ENCODE measurements at places on chromosomes 13 and 19.

DNA sequence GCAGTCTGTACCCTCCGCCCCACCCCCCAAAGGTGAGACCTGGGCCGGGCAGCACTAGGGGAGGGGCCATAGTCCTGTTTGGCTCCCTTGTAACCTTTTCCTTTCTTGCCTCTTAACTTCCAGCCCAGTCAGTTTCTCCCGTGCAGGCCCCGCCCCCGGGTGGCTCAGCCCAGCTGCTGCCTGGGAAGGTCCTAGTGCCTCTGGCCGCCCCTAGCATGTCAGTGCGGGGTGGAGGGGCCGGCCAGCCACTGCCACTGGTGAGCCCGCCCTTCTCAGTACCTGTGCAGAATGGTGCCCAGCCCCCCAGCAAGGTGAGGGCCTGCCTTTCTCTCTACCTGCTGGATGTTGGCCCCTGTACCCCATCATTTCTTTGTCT is 10.5 kb upstream of the PRR19 start:
- DNase-seq, result no peak

DNA sequence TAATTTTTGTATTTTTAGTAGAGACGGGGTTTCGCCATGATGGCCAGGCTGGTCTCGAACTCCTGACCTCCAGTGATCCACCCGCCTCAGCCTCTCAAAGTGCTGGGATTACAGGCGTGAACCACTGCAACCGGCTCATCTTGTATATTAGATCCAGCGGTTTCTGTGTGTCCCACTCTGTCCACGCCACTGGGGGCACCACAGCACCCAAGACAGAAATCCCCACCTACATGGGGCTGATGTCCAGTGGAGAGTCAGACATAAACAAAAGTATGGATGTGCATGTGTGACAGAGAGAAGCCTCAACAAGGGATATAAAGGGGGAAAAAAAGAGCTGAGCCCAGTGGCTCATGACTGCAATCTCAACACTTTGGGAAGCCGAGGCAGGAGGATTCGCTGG is 65.8 kb upstream of the ADGRE5 start:
- no peak for DNase-seq

DNA sequence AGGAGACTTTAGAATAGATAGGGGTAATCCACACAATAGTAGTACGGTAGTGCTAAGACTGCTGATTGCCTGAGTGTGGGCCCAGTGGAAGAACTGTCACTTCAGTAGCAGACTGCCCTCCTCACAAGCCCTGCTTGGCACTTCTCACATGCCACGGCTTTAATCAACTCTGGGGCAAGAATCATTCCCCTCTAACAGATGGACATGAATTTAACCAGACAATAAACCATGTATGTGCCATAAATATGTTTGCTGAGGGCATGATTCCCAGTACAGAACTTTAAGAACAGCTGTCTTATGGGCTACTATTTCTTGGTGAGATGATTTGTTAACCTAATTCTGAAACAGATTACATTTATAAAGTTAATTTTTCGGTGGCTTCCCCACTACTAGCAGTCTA is 22.0 kb downstream of the DPY19L3 start:
- no peak for DNase-seq

GRCh38 chr13:84446972-84447639 is 564.8 kb upstream of the SLITRK1 start:
- no peak for DNase-seq

DNA sequence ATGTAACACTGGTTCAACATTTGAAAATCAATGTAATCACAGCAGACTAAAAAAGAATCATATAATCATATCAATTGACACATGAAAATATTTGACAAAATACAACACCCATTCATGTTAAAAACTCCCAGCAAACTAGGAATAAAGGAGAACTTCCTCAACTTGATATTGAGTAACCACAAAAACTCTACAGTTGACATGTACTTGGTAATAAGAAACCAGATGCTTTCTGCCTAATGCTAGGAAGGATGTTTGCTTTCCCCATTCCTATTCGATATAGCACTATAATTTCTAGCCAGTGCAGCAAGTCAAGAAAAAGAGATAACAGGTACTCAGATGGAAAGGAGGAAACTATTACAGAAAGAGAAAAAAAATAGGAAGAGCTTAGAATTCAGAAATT is 26.9 kb downstream of the UFM1 start:
- DNase-seq, result no peak

DNA sequence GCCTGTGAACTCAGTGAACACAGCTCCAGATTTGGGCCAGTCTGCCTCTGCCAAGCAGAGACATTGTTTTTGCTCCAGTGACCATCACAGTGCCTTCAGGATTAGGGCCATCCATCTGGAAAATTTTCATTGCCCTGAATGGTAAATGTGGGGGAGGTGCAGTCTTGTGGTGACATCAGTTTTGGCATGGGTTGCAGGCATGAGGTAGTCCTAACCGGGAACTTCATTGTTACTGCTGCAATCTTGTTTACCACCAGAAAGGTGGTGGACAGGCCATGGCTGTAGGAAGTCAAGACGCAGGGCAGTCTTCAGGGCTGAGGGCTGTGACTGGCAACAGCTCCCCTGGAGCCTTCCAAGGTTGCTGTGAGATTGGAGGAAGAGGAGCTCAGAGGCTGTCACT is 55.2 kb downstream of the SPATA13 start:
- no peak for DNase-seq
